Mesothelial cell of epicardium (in vitro differentiated cells): ENCODE measurements at places on chromosomes 13 and 19. TPM values are rescaled to one million over a fixed set of nuclear protein-coding genes. Genes with fewer than 3 reads are reported as not detected.
A peak's percentile ranks its signal among the peaks of the same experiment; 100 is the strongest.

- H3K4me3 ChIP-seq: no peak overlapping the region
- no peak overlapping the region for H3K27ac ChIP-seq
- H3K4me1 ChIP-seq: peaks cover 23% of the 10 kb centered on the region
- no peak for DNase-seq
- H3K36me3 ChIP-seq: no peaks in the 10 kb centered on the region
- H3K27me3 ChIP-seq: no peaks in the 10 kb centered on the region
Measured at GRCh38 chr13:52885141-52885540, 36.7 kb upstream of the PCDH8 start.

DNA sequence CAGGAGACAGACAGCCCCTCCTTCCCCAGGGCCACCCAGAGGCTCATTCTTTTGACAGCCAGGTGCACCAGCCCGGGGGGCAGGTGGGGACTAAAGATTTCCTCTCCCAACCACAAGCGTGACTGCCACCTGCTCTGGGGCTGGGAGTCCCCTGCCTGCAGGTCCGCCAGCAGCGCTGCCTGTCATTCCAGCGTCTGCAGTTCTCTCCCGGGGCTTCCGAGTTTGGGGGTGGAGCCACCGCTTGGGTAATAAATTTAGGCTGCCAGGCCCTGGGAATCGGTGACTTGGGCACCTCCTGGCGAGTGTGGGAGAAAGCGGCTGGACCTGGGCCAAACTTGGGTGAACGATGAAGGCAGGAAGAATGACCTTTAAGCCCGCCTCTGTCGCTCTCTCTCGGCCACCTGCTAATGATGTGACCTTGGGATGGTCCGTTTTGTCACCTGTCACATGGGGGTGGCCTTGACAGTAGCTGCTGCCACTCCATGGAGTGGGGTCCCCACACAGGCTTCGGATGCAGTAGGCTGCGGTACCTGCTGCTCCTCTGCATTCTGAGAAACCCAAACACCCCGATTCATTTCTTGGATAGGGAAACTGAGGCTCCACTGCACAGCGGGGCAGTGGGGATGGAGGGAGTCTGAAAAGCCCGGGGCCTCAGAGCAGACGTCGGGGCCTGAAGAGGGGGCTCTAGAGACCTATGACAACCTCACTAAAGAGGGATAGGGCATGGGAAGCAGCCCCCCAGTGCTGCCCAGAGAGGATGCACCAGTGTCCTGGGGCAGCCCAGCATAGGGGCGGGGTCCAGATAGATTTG, 12.8 kb downstream of the FUT6 start:
- H3K27ac ChIP-seq: peak overlapping the region; percentile 91
- H3K27me3 ChIP-seq: no peaks in the 10 kb centered on the region

- no peak overlapping the region for H3K27ac ChIP-seq
- no peaks in the 10 kb centered on the region for H3K36me3 ChIP-seq
- no peak for DNase-seq
- peaks cover 7% of the 10 kb centered on the region for H3K4me1 ChIP-seq
- H3K27me3 ChIP-seq: peaks cover 18% of the 10 kb centered on the region
- H3K4me3 ChIP-seq: no peak overlapping the region
Measured at GRCh38 chr13:31768351-31768750, 29.0 kb downstream of the RXFP2 start.

DNA sequence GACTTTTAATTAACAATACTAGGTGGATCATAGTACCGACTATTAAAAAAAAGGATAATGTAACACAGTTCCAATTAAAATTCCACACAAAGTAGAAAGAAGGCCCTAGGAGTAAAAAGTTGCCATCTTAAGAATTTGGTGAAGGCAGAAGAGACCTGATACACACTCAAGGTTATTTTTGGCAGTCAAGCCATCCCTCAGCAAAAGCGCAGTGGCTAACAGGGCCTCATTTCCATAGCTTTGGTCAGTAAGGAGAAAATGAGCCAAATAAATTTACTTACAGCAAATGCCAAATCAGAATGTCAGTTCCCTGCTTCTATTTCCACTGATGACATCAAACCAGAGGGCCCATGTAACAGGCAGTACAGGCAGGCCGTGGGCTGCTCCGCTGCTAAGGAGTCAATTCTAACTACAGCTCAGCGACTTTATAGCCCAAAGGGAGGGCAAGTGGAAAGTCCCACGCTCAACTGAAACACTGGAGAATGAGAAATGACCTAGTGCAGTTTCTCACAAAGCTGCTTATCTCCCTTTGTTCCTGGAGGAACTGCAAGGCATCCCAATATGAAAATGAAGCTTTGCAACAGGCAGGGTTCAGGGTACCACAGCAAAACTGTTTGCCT, 6.3 kb downstream of the ARGLU1 start:
- H3K27ac ChIP-seq: peak overlapping the region; percentile 76
- peaks cover 13% of the 10 kb centered on the region for H3K36me3 ChIP-seq
- peaks cover 62% of the 10 kb centered on the region for H3K4me1 ChIP-seq
- no peak overlapping the region for H3K4me3 ChIP-seq
- H3K27me3 ChIP-seq: no peaks in the 10 kb centered on the region

- H3K4me1 ChIP-seq: peaks cover 15% of the 10 kb centered on the region
- H3K36me3 ChIP-seq: no peaks in the 10 kb centered on the region
- no peak for DNase-seq
- no peak overlapping the region for H3K4me3 ChIP-seq
Measured at GRCh38 chr13:99161512-99161911, 39.1 kb upstream of the UBAC2 start.

GRCh38 chr13:28058866-28059613, 41.3 kb downstream of the FLT3 start:
- no peak for DNase-seq
- H3K4me1 ChIP-seq: peaks cover 4% of the 10 kb centered on the region
- no peak overlapping the region for H3K4me3 ChIP-seq
- H3K27ac ChIP-seq: no peak overlapping the region

DNA sequence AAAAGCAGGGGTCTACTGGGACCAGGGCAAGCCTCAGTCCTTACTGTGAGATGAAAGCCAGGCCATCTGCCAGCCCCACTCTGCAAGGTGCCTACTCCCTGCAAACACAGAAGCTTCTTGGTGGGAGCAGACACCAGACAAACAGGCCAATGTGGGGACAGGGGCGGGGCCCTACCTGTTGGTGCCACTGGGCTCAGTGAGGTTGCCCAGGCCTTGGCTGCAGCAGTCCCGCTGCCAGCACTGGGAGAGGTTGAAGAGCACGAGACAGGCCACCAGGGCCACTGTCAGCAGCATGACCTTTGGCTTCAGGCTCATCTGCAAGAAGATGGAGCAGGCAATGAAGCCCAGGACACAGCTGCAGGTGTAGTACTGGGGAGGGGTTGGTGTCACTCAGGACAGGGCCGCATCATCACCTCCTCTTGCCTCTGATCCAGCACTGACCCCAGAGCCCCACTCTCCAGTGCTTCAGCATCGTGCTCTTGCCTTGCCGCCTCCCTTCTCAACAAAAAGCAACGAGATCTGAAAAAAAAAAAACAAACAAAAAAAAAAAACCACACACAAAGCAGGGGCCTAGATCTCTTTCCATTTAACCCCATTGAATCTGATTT, 72.6 kb downstream of the NBEA start:
- no peaks in the 10 kb centered on the region for H3K27me3 ChIP-seq
- no peaks in the 10 kb centered on the region for H3K36me3 ChIP-seq

DNA sequence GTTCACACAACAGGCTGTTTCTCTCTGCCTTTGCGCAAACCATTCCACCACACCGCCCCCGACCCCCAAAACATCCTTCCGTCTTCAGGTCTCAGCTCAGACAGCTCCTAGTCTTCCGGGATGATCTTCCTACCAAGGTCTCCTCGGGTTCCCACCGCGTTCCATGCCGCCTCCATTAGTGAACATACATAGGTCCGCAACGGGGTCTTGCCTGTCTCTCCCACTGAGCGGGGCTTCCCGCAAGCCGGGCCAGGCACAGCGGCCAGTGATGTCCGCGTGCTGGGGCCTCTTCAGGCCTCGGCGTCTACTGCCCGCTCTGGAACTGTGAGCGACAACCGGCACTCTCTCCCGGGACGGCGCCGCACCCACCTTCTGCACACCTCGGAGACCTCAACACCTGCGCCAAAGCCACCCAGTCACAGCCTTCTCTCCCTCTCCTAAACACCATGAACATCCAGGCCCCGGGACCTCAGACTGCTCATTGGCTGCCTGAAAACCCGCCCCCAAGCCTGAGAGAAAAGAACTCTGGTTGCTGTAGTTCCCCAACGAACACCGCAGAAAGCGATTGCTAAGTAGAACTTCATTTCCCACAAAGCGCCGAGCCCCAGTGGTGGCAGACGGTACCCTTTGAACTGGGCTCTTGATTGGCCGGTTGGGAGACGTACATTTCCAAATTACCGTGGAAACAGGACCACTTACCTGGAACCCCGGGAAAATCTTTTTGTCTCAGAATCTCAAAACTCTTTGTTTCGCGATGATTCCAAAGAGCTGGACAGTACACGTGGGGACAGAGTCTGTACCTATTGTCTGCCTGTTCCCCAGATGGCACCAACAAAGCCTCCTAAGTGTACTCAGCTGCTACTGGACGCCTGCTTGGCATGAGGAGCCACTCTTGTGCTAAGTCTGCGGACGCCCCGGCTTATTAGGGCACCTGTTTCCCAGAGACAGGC, 9.5 kb downstream of the DYRK1B start:
- peak; percentile 58 for DNase-seq
- no peaks in the 10 kb centered on the region for H3K4me1 ChIP-seq
- H3K27ac ChIP-seq: no peak overlapping the region
- no peak overlapping the region for H3K4me3 ChIP-seq

DNA sequence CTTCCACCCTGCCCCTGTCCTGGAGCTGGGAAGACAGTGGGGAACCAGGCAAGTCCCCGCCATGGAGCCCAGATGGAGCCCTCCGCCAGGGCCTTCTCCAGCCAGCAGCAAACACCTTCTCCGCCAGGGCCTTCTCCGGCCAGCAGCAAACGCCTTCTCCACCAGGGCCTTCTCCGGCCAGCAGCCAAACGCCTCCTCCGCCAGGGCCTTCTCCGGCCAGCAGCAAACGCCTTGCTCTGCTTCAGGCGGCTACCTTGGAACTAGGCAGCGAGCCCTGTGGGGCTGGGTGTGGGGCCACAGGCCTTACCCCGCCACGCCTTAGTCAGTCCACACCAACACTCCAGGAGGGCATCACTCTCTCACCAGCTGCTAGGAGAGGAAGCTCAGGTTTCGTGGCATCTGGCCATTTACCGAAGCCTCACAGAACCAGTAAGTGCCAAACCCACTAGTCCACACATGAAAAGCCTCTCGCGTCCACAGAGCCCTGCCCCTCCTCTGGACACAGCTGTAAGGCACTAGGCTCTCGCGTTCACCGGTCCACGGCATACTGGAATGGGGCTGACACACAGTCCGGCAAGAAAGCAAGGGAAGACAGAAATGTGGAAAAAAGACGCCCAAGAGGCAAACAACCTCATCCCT, 41.0 kb downstream of the MLLT1 start:
- no peak overlapping the region for H3K4me3 ChIP-seq
- H3K27me3 ChIP-seq: no peaks in the 10 kb centered on the region
- DNase-seq: no peak
- H3K27ac ChIP-seq: peak overlapping the region; percentile 70

GRCh38 chr13:113149711-113150549, 8.5 kb upstream of the PROZ start:
- no peaks in the 10 kb centered on the region for H3K36me3 ChIP-seq
- peaks cover 32% of the 10 kb centered on the region for H3K27me3 ChIP-seq
- H3K4me3 ChIP-seq: no peak overlapping the region
- H3K27ac ChIP-seq: no peak overlapping the region

DNA sequence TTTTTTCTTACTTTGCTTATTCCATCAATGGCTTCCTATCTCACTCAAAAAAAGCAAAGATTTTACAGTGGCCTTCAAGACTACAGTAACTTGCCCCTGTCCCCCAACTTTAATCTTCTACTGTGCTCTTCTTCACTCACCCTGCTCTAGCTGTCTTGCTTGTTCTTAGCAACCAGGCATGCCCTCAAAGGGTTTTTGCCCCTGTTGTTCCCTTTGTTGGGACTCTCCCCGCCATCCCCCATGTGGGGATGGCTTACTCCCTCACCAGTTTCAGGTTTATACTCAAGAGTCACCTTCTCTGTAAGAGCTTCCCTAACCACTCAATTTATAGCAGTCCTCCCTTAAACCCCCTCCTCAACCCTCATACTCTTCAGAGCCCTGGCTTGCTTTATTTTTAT, 5.4 kb downstream of the MTMR6 start:
- no peak overlapping the region for H3K27ac ChIP-seq
- peaks cover 6% of the 10 kb centered on the region for H3K36me3 ChIP-seq
- no peak overlapping the region for H3K4me3 ChIP-seq
- no peak for DNase-seq

GRCh38 chr13:43761616-43762315, 25.0 kb downstream of the ENOX1 start:
- H3K36me3 ChIP-seq: no peaks in the 10 kb centered on the region
- no peak overlapping the region for H3K27ac ChIP-seq
- no peak for DNase-seq
- peaks cover under 1% of the 10 kb centered on the region for H3K27me3 ChIP-seq

- no peak overlapping the region for H3K27ac ChIP-seq
- H3K27me3 ChIP-seq: peaks cover 87% of the 10 kb centered on the region
- H3K4me3 ChIP-seq: peak overlapping the region; percentile 27
- no peaks in the 10 kb centered on the region for H3K36me3 ChIP-seq
- DNase-seq: peak; percentile 83
- no peaks in the 10 kb centered on the region for H3K4me1 ChIP-seq
Measured at GRCh38 chr19:42132851-42133528, 744 bp upstream of the POU2F2 start.

- peaks cover 3% of the 10 kb centered on the region for H3K27me3 ChIP-seq
- H3K4me1 ChIP-seq: peaks cover 15% of the 10 kb centered on the region
- no peak for DNase-seq
- peaks cover 3% of the 10 kb centered on the region for H3K36me3 ChIP-seq
- no peak overlapping the region for H3K27ac ChIP-seq
Measured at GRCh38 chr13:36212789-36213188, 1.6 kb downstream of the SOHLH2 start.

GRCh38 chr13:62510906-62511655, 1095.4 kb upstream of the PCDH20 start:
- H3K4me1 ChIP-seq: no peaks in the 10 kb centered on the region
- H3K27ac ChIP-seq: no peak overlapping the region
- no peaks in the 10 kb centered on the region for H3K27me3 ChIP-seq
- no peak overlapping the region for H3K4me3 ChIP-seq

AXL gene
- 60.0 to 61.0 TPM (median 60.6 TPM) in 3 replicates for total RNA-seq

RASGRP4 gene
- 1.1 to 1.7 TPM (median 1.2 TPM) in 3 replicates for total RNA-seq

SIGLEC11 gene
- total RNA-seq: 0.62 to 2.8 TPM (median 1.7 TPM) in 3 replicates

KRTDAP gene
- total RNA-seq: 1.9 to 3.3 TPM (median 2.5 TPM) in 3 replicates

PVR gene
- 26.8 to 29.1 TPM (median 28.5 TPM) in 3 replicates for total RNA-seq

FCER2 gene
- not detected in 3 replicates for total RNA-seq
